Testis (tissue), 5 donors: ENCODE measurements at places on chromosomes 11 and 22. TPM values are rescaled to one million over a fixed set of nuclear protein-coding genes. Genes with fewer than 3 reads are reported as not detected.

Gene RFPL3
- 4.1 TPM for polyA plus RNA-seq

Gene SYT9
- polyA plus RNA-seq = 4.1 TPM

Gene RHOD
- polyA plus RNA-seq = 10.6 TPM

Gene OR52E8
- not detected for polyA plus RNA-seq

Gene ATP5MG
- polyA plus RNA-seq = 193 TPM

Gene MS4A6A
- 49.5 TPM for polyA plus RNA-seq

Gene CRYAB
- polyA plus RNA-seq = 116 TPM

Gene SLC1A2
- polyA plus RNA-seq = 7.5 TPM

Gene RAB39A
- polyA plus RNA-seq = 2.0 TPM

Gene ELF5
- 0.34 TPM for polyA plus RNA-seq

Gene MS4A4E
- polyA plus RNA-seq = 1.3 TPM

Gene OR52N1
- not detected for polyA plus RNA-seq

Gene SAA4
- 0.84 TPM for polyA plus RNA-seq

Gene TEX12
- 21.8 TPM for polyA plus RNA-seq

Gene CHKB
- polyA plus RNA-seq = 88.4 TPM

Gene PKNOX2
- 10.4 TPM for polyA plus RNA-seq

Gene DUSP8
- 7.0 TPM for polyA plus RNA-seq

Gene MRGPRF
- 21.1 TPM for polyA plus RNA-seq

Gene MMP7
- polyA plus RNA-seq = 6.2 TPM

Gene NF2
- polyA plus RNA-seq = 45.2 TPM

Gene OPCML
- 2.7 TPM for polyA plus RNA-seq

Gene KCNJ11
- 1.7 TPM for polyA plus RNA-seq

Gene NXPE2
- polyA plus RNA-seq = not detected

Gene SFI1
- 48.8 TPM for polyA plus RNA-seq

Gene MS4A8
- polyA plus RNA-seq = 3.3 TPM

Gene OSBP2
- 68.0 TPM for polyA plus RNA-seq

Gene OR8D4
- polyA plus RNA-seq = not detected

Gene NPTXR
- 3.9 TPM for polyA plus RNA-seq

Gene PAAF1
- 65.5 TPM for polyA plus RNA-seq

Gene LAYN
- polyA plus RNA-seq = 8.7 TPM

Gene YPEL1
- 168 TPM for polyA plus RNA-seq

Gene SCUBE1
- polyA plus RNA-seq = 11.0 TPM

Gene OR52I2
- not detected for polyA plus RNA-seq

Gene SMTNL1
- 2.0 TPM for polyA plus RNA-seq

Gene DCHS1
- polyA plus RNA-seq = 14.2 TPM

Gene OR10V1
- polyA plus RNA-seq = not detected

Gene GRM5
- 2.8 TPM for polyA plus RNA-seq

Gene KRTAP5-10
- polyA plus RNA-seq = 0.28 TPM

Gene EIF3F
- 268 TPM for polyA plus RNA-seq

Gene MEI1
- 43.5 TPM for polyA plus RNA-seq

Gene CEP126
- polyA plus RNA-seq = 14.8 TPM

Gene OR52N4
- polyA plus RNA-seq = 0.44 TPM

Gene ARHGAP42
- 10.4 TPM for polyA plus RNA-seq

Gene TECTA
- 2.5 TPM for polyA plus RNA-seq

Gene TSGA10IP
- 17.8 TPM for polyA plus RNA-seq

Gene SLC22A12
- not detected for polyA plus RNA-seq

Gene JAML
- polyA plus RNA-seq = 9.7 TPM

Gene PATE2
- 0.76 TPM for polyA plus RNA-seq

Gene AQP11
- 14.5 TPM for polyA plus RNA-seq

Gene PGR
- 9.6 TPM for polyA plus RNA-seq

Gene PATE1
- polyA plus RNA-seq = not detected

Gene CHRM1
- polyA plus RNA-seq = 0.45 TPM

Gene KDM4E
- polyA plus RNA-seq = 0.17 TPM

Gene CLMP
- 6.5 TPM for polyA plus RNA-seq

Gene SEPTIN3
- 2.4 TPM for polyA plus RNA-seq

Gene OR2D2
- not detected for polyA plus RNA-seq

Gene MUC15
- 0.57 TPM for polyA plus RNA-seq

Gene PEX26
- 16.8 TPM for polyA plus RNA-seq
